ENCODE measurements at places on chromosomes 6 and 20.

- no peak for DNase-seq
Observed at GRCh38 chr6:111353912-111354462, 129.0 kb downstream of the REV3L start.

GRCh38 chr6:422433-423054, 31.0 kb downstream of the IRF4 start:
- no peak for DNase-seq

DNA sequence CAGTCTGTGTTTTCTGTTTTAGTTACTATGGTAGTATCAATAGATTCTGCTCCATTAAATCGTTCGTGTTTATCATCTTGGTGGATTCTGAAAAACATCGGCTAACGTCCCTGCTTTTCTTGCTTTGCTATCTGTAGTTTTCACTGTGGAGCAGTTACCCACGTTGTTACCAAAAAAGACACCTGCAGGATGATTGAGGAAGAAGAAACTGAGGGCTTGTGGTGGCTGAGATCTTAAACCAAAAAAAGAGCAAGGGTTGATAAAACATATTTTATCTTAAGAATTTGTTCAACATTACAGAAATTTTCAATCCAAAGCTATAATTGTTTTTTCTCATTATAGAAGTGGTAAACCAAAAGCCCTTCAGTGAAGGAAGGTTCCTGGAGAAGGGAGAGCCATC, 166.3 kb downstream of the FARS2 start:
- no peak for DNase-seq

GRCh38 chr20:54848262-54848661, 372.9 kb downstream of the DOK5 start:
- no peak for DNase-seq

- no peak for DNase-seq
Observed at GRCh38 chr20:58718729-58719128, 26.1 kb downstream of the NPEPL1 start.

- no peak for DNase-seq
Observed at GRCh38 chr6:163935158-163935762, 520.7 kb downstream of the QKI start.

DNA sequence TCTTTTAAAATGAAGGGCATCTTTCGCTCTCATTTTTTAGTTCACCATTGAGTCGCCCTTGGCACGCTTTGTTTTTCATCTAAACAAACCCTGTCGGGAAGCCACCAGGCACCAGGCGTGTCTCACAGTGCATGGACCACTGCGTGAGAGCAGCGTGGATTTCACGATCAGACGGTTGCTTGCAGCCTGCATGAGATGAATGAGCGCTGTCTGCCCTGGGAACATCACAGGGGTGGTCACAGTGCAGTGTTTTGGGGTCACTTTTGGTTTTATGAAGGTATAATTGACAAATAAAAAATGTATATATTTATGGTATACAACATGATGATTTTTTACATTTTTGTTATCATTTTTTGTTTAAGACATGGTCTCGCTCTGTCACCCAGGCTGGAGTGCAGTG, 61.3 kb downstream of the CDH4 start:
- no peak for DNase-seq

DNA sequence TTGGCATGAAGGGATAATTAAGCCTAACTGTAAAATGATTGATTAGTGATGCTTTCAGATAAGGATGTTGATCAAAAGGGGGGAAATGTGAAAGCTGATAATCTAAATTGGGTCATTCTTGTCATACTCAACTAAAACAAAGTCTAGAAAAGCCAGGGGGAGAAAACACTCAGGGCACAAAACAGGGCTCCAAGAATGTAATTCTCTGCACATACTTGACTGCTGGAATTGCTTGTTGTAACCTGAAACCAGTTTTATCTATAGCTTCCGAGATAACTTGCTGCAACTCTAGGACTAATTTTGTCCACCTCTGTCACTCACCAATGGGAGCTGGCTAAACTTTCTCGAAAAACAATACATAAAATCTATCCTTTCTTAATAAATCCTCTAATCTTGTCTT, 310.3 kb downstream of the CLVS2 start:
- DNase-seq, result no peak

DNA sequence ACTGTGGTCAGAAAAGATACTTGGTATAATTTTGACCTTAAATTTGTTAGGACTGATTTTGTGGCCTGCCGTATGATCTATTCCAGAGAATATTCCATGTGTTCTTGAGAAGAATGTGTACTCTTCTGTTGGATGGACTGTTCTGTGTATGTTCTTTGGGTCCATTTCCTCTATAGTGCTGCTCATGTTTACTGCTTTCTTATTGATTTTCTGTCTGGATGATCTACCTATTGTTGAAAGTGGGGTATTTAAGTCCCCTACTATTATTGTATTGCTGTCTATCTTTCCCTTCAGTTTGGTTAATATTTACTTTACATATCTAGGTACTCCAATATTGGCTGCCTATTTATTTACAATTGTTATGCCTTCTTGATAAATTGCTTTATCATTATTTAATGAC, 298.4 kb downstream of the BCKDHB start:
- DNase-seq, result no peak

- DNase-seq, result no peak
Observed at GRCh38 chr20:14955399-14955798, 618.0 kb upstream of the FLRT3 start.

DNA sequence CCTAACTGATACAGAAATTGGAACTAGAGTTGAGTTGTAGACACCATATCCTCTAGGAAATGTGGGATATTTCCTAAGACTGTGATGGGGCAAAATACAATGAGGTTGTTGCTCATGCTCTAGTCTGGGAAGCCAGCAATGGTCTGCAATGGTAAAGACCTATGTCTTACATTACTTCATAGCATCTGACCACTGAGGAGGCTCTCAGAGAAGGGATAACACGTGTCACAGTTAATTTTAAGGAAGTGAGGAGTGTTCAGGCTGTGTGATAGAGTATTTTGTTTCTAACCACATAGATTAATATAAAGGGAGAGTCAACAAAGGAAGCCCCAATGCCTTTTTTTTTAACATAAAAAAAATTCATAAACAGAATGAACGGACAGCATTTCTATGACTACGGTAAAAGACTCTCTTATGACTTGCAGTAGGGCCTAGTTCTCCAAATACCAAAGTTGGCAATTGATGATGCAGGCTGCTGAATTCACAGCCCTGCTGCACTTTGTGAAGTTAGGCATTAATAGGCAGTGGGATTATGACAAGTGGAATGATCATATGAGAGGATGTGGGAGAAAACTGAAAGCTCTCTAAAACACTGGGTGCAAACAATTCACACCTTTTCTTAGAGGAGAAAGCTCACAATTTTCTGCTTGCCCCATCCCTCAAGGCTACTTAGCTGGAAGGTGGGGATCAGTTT, 13.7 kb downstream of the KCNS1 start:
- DNase-seq, result no peak

DNA sequence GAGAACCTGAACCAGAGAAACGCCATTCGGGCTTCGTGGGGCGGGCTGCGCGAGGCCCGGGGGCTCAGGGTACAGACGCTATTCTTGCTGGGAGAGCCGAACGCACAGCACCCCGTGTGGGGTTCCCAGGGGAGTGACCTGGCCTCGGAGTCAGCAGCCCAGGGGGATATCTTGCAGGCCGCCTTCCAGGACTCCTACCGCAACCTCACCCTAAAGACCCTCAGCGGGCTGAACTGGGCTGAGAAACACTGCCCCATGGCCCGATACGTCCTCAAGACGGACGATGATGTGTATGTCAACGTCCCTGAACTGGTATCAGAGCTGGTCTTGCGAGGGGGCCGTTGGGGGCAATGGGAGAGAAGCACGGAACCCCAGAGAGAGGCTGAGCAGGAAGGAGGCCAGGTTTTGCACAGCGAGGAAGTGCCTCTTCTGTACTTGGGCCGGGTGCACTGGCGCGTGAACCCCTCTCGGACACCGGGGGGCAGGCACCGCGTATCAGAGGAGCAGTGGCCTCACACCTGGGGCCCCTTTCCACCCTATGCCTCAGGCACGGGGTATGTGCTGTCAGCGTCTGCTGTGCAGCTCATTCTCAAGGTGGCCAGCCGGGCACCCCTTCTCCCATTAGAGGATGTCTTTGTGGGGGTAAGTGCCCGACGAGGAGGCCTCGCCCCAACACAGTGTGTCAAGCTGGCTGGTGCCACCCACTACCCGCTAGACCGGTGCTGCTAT, 904 bp downstream of the B3GALT4 start:
- no peak for DNase-seq

DNA sequence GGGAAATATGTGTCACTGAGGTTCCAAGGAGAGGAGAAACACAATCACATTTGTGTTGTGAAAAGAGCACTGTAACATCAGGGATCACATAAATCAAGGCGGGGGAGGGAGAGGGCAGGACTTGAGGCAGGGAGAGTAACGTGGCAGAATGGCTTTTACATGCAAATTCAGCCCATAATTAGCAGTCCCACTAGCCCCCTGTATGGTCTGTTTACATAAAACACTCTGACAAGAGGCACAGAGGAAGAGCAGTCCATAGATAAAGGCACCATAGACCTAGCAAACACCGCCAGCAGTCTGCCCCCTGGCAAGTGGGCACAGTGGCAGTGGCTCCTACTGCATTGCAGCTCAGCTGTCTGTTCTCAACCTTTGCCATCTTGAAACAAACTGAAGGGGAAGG, 82.7 kb downstream of the LYRM2 start:
- no peak for DNase-seq

DNA sequence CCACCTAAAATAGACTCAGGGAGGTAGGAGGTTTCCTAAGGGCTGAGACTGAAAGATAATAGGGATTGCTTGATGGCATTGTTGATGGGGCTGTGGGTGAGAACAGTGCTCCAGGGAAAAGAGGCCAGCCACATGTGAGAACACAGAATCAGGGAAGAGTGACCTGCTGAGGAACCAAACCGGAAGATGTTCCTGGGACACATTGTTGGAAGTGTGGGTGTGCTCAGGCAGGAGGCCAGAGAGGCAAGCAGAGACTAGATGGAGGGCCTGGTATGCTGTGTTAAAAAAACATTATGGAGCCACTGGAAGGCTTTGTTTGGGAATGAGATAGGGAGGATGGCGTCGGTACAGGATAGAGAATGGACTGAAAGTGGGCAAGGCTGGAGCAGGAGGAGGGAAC, 23.3 kb downstream of the RNF144B start:
- no peak for DNase-seq

Data from activated CD8-positive, alpha-beta memory T cell treated with anti-CD3 and anti-CD28 coated beads for 48 hours (primary cell).